Right ventricle myocardium superior (tissue), 1 donor: ENCODE measurements at places on chromosomes 13 and 19.

GRCh38 chr19:58520257-58520599, 618 bp upstream of the ZBTB45 start:
- no peak for DNase-seq

DNA sequence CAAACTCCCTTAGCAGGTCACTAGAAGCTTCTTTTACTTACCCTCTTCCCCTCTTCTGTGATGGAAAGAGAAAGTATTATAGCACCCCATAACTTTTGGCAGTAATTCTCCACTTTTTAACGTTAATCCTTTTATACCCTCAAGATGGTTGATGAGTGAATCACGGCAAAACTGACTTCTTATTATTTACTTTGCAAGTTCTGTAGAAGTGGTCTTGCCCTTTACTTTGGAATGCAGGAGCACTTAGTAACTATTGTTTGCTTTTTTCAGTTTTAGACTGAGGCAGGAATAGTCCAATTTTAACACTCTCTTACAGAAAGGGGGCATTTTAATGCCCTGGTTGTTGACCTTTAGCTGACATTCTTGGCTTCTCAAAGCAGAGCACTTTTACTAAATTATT, 260.1 kb downstream of the LMO7 start:
- DNase-seq: no peak

DNA sequence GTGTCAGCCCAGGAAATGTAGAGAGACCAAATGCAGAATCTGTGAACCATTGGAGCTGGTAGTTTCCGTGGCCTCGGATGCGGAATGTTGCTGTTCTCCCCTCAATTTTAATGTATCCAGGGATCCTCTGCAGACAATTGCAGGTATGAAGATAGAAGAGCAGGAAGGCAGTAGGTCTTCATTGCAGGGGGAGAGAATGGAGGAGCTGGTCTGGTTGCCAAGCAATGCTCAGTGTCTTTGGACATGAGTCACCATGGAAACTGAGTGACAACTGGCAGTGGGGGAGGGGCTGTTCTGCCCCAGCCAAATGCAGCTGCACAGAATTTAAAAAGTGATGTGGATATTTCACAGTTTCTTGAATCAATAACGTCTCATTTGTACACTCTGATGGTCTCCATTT, 56.1 kb upstream of the ZNF835 start:
- no peak for DNase-seq

DNA sequence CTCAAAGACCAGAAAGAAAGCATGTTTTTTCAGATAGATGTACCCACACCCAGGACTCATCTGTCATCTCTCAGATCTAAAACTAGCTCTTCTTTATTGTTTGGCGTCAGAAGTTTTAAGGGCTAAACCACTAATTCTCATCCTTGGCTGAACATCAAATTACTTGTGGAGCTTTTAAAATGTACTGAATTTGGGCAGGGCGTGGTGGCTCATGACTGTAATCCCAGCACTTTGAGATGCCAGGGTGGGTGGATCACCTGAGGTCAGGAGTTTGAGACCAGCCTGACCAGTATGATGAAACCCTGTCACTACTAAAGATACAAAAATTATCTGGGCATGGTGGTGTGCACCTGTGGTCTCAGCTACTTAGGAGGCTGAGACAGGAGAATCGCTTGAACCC, 47.4 kb downstream of the RCBTB2 start:
- DNase-seq: no peak

DNA sequence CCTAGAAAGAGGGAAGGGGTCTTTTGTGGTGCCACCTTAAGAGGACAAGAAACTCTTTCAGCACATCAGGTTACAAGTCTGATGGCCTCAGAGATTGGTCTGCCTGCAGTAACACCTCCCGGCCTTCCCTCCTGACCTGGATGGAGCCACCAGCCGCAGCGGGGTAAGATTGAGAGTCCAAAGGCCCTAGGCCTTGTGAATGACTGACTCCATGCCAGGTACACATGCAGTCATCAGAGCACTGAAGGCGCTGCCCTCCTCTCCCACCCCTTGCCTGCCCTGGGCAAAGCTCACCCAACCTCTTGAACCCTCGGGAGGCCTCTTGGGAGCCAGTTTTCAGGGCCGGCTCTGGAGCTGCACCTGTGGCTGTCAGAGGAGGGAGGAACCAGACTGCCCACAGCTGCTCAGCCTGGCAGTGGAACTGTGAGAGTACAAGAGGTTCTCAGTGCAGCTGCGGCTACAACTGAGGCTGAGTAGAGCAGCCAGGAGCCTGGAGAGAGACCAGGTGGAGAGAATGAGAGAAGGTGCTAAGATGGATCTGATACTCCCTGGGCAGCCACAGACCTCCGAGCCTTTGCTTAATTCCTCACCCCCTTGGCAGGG, 23.8 kb upstream of the C13orf42 start:
- DNase-seq: no peak

- no peak for DNase-seq
Measured at GRCh38 chr13:109770436-109770835, 15.9 kb downstream of the IRS2 start.

- DNase-seq: no peak
Measured at GRCh38 chr13:81760316-81760715, 1419.4 kb upstream of the SPRY2 start.

DNA sequence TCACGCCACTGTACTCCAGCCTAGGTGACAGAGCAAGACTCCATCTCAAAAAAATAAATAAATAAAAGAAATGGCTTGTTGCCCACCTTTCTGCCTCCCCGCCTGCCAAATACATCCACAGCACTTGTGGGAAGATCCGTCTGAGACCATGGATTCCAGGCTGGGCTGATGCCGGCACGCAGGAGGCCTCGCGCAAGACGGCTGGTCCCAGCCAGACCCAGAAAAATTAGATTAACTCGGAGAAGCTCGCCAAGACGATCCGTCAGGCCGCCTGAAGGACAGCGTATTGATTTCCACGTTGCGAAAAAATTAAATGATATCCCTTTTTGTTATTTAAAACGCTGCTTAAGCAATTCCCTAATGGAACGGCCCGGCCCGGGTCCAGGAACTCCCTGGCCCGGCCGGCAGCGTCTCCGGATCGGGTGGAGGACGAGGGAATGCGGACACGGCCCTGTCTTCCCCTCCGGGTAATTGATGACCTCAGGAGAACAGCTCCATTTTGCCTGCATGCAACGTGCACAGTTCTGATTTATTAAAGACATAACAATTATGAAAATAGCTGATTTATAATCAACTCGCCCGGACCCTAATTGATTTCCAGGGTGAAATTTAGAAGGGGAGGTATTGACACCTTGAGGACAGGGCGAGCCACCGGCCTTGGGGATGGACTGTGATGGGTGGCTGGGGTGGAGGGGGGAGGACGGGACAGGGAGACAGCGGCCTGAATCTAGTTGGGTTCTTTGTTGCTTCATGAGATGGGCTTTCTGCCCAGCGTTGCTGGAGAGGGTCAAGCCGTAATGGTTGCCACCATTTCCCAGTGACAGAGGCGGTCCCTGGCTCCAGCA, 52.1 kb downstream of the ZNRF4 start:
- no peak for DNase-seq

DNA sequence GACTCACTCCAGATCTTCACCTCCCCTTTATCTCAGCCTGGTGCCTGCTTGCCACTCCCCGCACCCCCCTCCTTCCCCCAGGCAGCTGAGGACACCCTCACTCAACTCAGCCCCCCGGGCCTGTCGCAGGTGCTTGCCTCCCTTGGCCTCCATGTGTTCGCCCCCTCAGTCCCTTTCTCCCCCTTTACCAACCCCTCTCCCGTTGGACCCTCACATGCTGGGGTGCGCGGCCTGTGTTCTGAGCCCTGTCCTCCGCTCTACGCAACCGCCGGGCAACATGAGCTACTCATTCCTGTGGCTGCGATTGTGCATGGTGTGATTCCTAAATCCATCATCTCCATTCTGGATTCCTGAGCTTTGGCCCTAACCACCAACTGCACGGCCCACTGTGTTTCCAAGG, 5.1 kb downstream of the CHERP start:
- DNase-seq: no peak

DNA sequence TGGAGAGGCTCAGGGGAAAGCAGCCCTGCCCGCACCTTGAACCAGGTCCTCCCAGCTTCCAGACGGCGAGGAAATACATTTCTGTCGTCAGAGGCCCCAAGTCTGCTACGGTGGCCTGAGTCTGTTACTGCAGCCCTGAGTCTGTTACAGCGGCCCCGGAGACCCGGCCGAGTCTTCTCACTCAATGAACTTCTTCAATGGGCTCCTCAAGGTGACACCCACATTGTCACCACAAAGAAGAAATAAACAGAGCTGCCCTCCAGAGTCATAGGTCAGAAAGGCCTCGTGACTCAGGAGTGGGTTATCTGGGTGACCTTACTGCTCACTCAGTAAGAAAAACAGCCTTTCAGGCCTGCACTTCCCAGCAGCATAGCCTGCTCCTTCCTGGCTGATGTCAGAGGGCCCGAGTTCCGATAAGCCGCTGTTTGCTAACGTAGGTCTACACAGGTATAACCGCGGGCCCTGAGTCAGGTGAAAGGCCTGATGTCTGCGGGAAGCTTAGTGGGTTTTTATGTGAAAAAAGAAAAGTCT, 66.9 kb upstream of the TM9SF2 start:
- DNase-seq: no peak

DNA sequence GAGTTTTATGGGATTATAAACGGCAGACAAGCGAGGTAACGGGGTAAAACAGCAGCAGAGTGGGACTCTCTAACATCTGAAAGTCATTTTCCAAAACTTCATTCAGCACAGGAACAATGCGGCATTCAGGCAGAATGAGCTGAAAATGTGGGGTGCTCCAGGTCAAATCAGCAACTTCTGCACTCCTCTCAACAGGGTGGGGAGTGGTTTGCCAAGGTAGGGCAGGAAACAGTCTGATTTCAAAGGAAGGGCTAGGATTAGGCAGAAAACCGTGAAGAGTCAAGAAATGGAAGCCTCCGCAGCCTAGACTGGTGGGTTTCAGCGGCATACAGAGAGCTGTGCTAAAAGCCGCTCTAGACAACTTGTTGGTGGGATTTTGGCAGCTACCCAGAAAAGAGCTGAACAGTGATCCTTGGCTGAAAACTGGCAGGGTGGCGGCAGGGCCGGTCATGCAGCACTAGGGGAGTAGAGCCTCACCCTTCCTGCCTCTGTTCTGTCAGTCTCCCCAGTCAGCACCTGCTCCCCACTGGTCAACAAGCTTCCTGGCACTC, 154.2 kb upstream of the KLF12 start:
- peak; percentile 57 for DNase-seq

GRCh38 chr19:2494447-2495129, 18.7 kb downstream of the GADD45B start:
- peak; percentile 89 for DNase-seq

DNA sequence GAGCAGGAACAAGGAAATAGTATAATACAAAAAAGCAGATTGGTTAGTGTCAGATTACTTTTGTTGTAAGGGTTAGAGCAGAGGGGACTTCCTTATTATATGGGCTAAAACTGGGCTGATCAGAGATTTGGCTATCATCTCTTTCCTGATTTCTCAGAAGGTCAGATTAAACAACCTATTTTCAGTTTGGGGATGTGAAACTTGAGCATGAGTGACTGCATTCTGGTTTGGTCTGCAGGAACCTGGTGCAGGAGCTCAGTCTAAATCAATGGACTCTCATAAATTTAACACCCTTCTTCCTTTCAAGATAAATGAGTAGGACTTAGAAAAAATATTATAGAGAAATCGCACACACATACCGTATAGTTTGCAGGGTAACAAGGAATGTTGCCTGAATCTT, 12.9 kb upstream of the RFXAP start:
- no peak for DNase-seq

DNA sequence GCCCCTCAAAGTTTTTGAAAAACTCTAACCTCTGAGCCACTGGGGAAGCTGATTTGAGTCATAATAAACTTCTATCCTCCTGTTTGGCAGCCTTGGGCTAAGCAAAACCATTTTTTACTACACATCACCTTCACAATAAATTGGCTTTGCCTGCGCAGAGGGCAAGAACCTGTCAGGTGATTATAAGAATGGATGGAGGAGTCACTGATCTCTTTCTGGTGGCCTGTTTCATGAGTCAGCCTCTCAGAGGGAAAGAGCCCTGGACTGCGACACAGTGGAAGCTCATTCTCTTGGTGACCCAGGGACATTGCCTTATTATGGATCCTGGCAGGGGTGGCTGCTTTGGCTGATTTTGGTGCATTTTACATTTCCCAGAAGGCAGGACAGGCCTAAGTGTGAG, 17.5 kb upstream of the PSG9 start:
- DNase-seq: no peak

- DNase-seq: no peak
Measured at GRCh38 chr13:114031631-114032030, 57.8 kb upstream of the C13orf46 start.

DNA sequence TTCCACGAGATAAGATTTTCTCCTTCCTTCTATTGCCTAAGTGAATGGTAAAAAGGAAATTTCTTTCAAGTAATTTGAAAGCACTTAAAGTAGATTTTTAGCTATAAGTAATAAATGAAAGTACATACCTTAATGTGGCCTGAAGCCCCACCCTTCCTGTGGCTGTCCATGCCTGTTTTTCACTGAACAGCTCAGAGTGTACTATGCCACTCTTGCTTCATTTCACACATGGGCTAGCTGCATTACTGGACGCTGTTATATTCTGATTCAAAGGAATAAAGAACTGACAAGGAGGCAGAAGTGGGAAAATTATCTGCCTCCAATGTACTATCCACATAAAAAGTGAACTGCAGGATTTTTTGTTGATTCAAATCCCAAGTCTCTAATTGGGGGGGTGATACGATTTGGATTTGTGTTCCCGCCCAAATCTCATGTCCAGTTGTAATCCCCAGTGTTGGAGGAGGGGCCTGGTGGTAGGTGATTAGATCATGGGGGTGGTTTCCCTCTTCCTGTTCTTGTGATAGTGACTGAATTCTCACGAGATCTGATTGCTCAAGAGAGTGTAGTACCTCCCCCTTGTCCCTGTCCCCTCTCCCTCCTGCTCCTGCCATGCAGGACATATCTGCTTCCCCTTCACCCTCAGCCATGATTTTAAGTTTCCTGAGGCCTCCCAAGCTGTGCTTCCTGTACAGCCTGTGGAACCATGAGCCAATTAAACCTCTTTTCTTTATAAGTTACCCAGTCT, 154.7 kb upstream of the SGCG start:
- no peak for DNase-seq

GRCh38 chr13:62512194-62513141, 1096.8 kb upstream of the PCDH20 start:
- peak; percentile 12 for DNase-seq

- DNase-seq: no peak
Measured at GRCh38 chr13:46799139-46799538, 2.2 kb upstream of the ESD start.

GRCh38 chr19:42289556-42290041, 12.3 kb upstream of the PRR19 start:
- DNase-seq: no peak
